ENCODE measurements at places on chromosomes 11 and 22.

DNA sequence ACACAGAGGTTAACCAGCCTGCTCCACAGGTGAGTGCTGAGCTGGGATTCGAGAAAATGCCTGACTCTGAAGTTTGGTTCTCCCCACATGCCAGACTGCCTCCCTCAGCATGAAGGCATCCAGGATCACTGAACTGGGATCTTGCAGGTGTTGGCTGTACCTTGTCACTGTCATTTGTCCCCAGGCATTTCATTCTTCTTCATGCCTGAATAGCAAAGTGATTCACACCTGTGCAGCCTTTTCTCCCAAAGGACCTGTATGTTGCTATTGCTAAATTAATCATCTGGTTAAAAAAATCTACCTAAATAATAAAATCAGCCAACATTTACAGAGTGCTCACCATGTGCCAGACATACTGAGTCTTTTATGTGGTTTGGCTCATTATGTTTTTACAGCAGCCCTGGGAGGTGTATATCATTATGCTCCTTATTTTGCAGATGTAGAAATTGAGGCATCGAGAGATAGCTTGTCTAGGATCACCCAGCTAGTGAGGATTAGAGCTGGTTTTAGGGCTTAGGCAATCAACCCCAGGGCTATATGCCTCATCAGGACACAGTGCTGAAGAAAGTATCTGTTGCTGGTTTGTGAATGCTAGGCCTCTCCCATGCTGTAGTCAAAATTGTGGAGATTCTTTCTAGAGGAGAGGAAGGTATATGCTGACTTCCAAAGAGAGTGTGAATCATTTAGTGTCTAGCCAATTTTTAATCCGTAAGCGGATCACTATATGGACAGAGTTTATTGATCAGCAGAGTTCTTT is 204.4 kb downstream of the HIPK3 start:
- no peak for DNase-seq

DNA sequence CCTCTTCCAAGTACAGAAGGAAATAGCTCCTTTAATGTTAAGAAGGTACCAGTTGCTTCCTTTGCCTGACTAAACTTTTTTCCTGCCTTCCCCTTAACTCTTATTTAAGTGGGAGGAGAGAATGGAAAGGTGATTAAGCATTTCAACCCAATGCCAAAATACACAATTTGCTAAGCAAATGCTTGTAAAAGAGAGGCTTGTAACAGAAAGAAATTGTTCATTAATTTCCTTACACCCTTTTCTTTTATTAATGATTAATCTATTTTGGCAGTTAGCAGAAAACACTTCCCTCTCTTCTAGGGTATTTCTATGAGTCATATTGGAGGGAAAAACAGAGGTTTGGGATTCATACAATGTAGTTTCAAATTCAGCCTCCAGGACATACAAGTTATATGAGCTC is 427.6 kb upstream of the FAT3 start:
- DNase-seq, result no peak

GRCh38 chr11:86949995-86950660 is 5.1 kb downstream of the FZD4 start:
- no peak for DNase-seq

GRCh38 chr11:18361154-18361553 is 33.2 kb upstream of the LDHA start:
- DNase-seq, result no peak

DNA sequence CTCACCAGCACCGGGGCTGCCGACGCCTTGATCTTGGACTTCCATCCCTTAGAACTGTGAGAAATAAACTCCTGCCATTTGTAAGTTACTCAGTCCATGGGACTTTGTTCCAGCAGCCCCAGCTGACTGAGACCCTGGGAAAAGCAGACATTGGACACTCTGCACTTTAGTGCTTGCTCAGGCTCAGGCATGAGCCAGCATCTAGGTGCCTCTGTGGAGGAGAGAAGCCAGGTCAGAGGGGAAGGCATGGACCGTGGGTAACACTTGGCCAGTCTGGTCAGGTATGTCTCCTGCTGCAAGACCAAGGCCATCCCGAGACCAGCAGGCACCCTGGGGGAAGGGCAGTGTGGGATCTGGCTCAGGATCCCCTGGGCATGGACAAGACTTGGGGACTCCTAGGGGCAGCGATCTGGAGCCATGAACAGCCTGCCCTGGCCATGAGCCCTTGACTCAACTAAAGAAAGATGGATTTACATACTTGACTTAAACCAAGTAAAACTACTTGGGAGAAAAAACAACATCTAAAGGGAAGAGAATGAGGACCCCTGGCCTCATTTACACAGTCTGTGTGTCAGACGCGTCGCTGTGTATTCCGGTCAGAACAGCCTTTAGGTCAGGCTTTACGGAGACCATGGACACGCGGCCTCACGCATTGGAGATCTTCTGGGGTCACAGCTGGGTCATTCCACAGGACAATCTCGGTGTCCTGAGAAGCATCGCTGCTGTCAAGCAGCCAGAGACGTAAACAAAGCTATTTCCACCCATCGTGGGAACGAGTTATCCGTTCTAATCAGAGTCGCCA is 497.1 kb downstream of the BRD1 start:
- DNase-seq, result no peak

- DNase-seq, result no peak
Observed at GRCh38 chr11:8699903-8700302, 17.3 kb downstream of the RPL27A start.

GRCh38 chr11:72782081-72782920 is 11.5 kb downstream of the STARD10 start:
- DNase-seq, result no peak

DNA sequence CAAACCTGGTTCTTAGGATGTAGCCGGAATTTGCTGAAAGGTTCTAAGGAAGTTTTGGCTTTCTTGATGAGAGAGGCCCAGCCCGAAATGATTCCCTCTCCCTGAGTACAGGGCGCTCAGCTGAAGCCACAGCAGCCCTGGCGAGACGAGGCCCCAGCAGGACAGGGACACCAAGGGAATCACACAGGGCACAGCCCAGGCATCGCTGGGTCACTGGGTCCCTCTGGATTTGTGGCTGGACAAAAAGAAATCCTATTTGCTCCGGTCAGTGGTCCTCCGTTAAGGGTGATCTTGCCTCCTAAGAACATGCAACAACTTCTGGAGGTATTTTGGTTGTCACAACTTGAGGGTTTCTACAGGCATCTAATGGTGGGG is 6.4 kb downstream of the FGF19 start:
- DNase-seq, result no peak

DNA sequence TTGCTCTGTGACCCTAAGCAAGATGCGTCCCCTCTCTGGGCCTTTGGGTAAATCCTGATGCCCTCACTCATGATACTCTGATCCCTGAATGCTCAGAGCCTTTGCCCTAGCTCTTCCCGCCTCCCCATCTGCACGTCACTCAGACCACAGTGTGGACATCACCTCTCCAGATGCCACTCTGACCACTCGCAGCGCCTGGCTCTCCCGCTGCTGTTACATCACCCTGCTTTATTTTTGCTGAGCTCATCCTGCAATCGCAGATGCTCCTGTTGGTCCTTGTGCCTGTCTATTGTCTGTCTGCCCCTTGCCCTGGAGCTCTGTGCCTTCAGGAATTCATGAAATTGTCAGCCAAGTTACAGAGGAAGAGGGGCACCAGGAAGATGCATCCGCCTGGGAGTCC is 5.5 kb downstream of the OSM start:
- DNase-seq, result no peak

DNA sequence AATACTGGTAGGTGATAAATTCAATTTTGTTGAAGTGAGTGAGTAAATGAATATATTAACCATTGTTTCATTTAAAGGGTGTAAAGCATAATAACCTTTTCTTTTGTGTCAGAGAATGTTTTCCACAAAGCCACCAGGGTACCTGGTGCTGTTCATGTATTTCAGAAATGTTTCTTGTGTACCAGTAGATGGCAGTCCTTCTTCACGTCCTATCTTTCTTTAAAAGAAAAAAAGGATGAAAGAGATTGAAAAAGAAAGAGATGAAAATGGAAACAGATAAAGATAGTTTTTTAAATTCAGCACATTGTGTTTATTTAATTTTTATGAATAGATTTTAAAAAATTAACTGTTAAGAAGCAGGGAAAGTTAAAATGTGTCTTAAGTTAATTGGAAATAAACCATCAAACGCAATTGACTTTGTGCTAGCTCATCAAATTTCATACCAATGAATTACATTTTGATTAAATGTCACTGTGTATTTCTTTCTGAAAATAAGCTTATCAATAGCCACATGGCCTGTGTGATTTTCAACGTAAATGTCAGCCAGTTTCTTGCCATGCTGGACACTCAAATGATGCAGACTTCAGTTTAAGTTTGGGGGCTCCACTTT is 65.5 kb upstream of the CHORDC1 start:
- DNase-seq, result no peak

- DNase-seq, result no peak
Observed at GRCh38 chr11:72552399-72552910, 118.1 kb upstream of the CLPB start.

GRCh38 chr22:28297504-28297903 is 378.4 kb upstream of the PITPNB start:
- no peak for DNase-seq

- DNase-seq, result no peak
Observed at GRCh38 chr11:125092669-125093068, 18.8 kb downstream of the TMEM218 start.

- no peak for DNase-seq
Observed at GRCh38 chr11:36605221-36606216, 7.5 kb upstream of the RAG2 start.

- no peak for DNase-seq
Observed at GRCh38 chr11:93591247-93591898, 48.2 kb upstream of the SMCO4 start.

GRCh38 chr11:61254403-61255025 is 13.5 kb downstream of the PGA5 start:
- DNase-seq, result peak; percentile 66

GRCh38 chr22:27952091-27952490 is 33.0 kb upstream of the PITPNB start:
- no peak for DNase-seq

GRCh38 chr11:32960553-32961164 is 55.0 kb upstream of the DEPDC7 start:
- no peak for DNase-seq

All from stimulated activated CD4-positive, alpha-beta T cell treated with anti-CD3 and anti-CD28 coated beads, Interleukin-4, amount 100 ng/mL, for 24 hours (primary cell).